ENCODE measurements at places on chromosomes 11 and 22. TPM values are rescaled to one million over a fixed set of nuclear protein-coding genes. Genes with fewer than 3 reads are reported as not detected.

Gene AP5B1
- 18.2 TPM for total RNA-seq

Gene ANO1
- total RNA-seq: 7.9 TPM

Gene LSP1
- 18.8 TPM for total RNA-seq

Gene ANGPTL5
- total RNA-seq: not detected

Gene PKP3
- 359 TPM for total RNA-seq

Gene CBLIF
- total RNA-seq: not detected

Gene C2CD3
- 12.4 TPM for total RNA-seq

Gene TTLL12
- 120 TPM for total RNA-seq

GRCh38 chr11:62018981-62019664 lies 51.7 kb upstream of the FTH1 start:
- ATAC-seq: no peak

Data from esophagus mucosa (tissue), 1 donor.